ENCODE measurements at places on chromosomes 13 and 19. TPM values are rescaled to one million over a fixed set of nuclear protein-coding genes. Genes with fewer than 3 reads are reported as not detected.

- ATAC-seq: peak; percentile 38
Measured at GRCh38 chr19:13652810-13653590, 111.3 kb upstream of the MRI1 start.

DNA sequence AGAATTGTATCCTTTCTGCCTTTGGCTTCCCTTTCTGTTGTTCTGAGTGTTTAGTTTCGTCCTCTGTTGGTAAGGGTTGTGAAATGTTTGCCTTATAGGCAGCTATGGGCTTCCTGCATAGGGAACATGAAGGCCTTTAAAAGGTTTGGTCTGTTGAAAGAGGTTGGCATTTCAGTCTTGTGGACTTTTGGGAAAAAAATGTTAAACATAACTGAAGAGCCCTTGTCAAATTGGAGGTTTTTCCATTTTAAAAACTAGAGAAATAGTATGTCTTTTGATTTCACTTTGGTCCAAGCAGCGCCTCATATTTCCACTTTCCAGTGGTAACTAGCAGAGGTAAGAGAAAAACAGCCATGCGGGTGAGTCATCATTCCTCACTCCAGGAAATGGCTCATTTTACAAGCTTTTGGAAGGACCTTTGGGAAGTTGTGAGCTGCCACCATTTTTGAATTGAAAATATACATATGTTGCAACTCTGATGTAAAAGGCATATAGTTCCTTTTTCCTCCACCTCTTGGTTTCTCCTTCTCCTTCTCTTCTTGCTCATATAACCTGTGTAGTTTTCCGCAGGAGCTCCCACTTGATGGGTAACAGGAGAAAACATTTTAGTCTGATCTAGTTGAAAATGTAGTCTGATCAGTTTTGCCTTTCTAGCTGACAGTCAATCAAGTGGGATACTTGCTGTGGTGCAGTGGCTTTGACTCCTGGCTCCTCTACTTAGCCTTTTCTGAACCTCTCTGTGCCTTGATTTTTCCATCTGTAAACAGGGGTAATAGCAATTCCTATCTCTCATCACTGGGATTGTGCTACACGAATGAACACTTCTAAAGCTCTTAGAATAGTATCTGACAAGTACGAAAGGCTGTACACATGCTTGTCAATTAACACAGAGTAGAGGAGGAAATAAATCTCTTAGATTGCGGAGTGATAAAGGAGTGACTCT is 23.0 kb downstream of the GPC6 start:
- no peak for ATAC-seq

GRCh38 chr19:16571822-16572331 is 338 bp downstream of the SLC35E1 start:
- ATAC-seq: peak; percentile 43

DNA sequence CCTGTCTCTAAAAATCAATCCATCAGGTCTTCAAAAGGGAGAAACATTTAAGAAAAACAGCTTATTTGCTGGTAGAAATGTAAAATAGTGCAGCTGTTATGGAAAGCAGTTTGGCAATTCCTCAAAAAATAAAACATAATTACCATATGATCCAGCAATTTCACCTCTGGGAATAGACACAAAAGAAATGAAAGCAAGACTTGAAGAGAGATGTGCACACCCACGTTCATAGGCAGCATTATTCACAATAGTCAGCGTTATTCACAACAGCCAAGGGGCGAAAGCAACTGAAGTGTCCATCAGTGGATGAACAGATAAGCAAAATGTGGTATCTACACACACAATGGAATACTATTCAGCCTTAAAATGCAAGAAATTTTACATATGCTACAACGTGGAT is 45.1 kb upstream of the DOCK9 start:
- ATAC-seq: no peak

GRCh38 chr13:33040090-33040489 is 23.9 kb downstream of the KL start:
- no peak for ATAC-seq

DNA sequence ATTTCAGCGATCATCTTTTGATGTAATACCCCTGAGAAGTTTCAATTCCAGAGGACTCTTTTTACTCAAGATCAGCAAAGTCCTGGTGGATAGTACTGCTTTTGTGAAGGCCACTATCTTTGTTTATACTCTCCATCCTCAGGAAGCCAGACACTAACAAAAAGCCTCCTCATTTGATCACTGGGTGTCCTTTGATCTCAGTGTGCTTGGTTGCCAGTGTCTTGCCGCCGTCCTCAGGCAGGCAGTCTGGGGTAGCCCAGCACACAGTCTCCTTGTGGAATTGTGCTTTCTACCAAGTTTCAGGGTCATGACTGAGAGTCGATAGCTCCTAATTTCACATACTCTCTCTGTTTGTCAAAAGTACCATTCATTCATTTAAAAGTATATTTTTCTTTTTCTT is 762.2 kb downstream of the EFNB2 start:
- ATAC-seq: no peak

- peak; percentile 98 for ATAC-seq
Measured at GRCh38 chr13:28268800-28269223, 130.5 kb downstream of the PAN3 start.

GRCh38 chr19:9953802-9954542 is 17.7 kb upstream of the OLFM2 start:
- no peak for ATAC-seq

- no peak for ATAC-seq
Measured at GRCh38 chr13:52169839-52170238, 10.4 kb upstream of the NEK3 start.

- ATAC-seq: no peak
Measured at GRCh38 chr13:52703482-52703881, 36.1 kb downstream of the CNMD start.

GRCh38 chr19:10283301-10284064 is 3.3 kb upstream of the ICAM4 start:
- no peak for ATAC-seq

- ATAC-seq: peak; percentile 26
Measured at GRCh38 chr13:24261566-24261965, 47.8 kb upstream of the C1QTNF9 start.

- no peak for ATAC-seq
Measured at GRCh38 chr19:35555301-35556005, 8.0 kb downstream of the ATP4A start.

DNA sequence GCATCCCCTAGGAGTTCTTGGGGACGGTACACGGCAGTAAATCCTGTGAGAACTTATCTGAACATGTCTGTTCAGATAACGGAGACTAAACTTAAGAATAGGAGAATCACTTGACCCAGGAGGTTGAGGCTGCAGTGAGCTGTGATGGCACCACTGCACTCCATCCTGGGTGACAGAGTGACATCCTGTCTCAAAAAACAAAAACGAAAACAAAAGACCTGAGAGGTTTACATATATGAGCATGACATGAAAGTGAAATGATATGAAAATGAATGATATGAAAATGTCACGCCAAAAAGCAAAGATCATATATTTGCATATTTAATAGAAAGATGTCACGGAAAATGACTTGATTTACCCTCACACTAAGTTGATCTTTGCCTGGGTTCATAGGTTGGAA is 5.8 kb downstream of the ZNF175 start:
- no peak for ATAC-seq

GRCh38 chr19:41435936-41436673 is 3.6 kb downstream of the DMAC2 start:
- ATAC-seq: no peak

DNA sequence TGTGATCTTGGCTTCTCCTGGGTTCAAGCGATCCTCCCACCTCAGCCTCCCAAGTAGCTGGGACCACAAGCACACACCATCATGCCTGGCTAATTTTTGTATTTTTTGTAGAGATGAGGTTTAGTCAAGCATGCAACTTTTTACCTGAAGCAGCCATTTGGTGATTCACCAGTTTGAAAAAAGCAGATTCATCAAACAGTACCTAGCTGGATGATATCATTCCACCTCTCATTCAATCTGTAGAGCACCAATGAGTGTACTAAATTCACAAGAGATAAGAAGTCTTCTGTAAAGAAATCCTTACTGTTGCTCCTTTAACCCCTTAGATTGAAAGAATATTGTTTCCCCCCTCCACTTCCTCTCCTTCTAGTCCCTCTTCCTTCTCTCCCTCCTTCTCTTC is 261.1 kb upstream of the RFC3 start:
- ATAC-seq: peak; percentile 66

- ATAC-seq: no peak
Measured at GRCh38 chr19:57302727-57303401, 17.4 kb upstream of the ZNF543 start.

- ATAC-seq: no peak
Measured at GRCh38 chr13:25186187-25186586, 14.1 kb upstream of the AMER2 start.

- no peak for ATAC-seq
Measured at GRCh38 chr13:99577934-99578917, 77.0 kb downstream of the TM9SF2 start.

GRCh38 chr13:100483841-100484381 is 104.7 kb downstream of the GGACT start:
- ATAC-seq: no peak

DNA sequence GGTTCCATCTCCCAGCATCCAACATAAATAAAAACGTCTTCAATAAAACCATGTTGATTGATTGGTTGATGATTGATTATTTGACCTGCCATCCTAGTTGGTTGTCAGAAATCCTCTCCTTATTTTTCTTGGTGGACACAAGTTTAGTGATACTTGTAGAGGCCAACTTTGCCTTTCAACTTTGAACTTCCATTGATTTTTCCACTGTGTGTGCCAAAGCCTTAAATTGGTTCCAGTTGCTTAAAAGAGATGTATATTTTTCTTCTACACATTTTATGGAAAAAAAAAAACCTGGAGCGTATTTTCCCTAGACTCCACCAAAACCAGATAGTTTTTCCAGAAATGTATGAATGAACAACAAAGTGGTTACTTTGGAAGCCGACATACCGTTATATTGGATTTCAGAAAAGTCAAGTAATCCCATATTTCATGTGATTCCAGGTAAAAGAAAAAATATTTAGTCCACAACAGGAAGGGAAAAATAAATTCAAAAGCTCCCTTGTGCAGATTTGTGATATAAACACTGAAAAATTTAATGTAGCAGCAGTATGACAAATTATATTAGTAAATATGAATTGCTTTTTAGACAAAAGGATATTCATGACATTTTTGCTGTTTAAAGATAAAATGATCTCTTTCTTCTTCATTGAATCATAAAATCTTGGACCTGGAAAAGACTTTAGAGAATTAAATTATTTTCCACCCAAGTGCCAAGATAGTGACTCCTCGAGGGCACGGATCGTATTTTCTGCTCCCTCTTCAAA is 85.2 kb downstream of the MBNL2 start:
- ATAC-seq: no peak

GRCh38 chr13:44352671-44353070 is 21.0 kb upstream of the SERP2 start:
- ATAC-seq: no peak

- no peak for ATAC-seq
Measured at GRCh38 chr13:20415694-20416107, 110.0 kb downstream of the CRYL1 start.

- no peak for ATAC-seq
Measured at GRCh38 chr13:41268764-41269163, 5.4 kb upstream of the MTRF1 start.

DNA sequence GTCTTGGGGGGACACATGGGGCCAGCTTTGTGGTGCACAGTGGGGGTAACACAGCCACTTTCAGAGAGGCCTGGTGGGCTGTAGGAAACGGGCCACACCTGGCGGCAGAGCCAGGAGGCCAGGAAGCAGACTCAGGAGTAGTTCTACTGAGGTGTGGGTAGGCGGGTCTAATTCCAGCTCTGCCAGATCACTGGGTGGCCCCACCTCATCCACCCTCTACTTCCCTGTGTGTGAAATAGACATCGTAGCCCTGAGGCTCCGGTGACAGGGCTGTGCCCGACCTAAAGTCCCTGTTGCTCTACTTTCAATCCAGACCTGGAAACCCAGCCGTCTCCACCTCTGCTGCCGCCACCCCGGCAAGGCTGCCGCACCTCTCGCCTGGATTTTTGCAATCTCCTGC is 4.0 kb downstream of the NKPD1 start:
- ATAC-seq: no peak

GRCh38 chr19:50535672-50536187 is 22.0 kb upstream of the ASPDH start:
- no peak for ATAC-seq

DNA sequence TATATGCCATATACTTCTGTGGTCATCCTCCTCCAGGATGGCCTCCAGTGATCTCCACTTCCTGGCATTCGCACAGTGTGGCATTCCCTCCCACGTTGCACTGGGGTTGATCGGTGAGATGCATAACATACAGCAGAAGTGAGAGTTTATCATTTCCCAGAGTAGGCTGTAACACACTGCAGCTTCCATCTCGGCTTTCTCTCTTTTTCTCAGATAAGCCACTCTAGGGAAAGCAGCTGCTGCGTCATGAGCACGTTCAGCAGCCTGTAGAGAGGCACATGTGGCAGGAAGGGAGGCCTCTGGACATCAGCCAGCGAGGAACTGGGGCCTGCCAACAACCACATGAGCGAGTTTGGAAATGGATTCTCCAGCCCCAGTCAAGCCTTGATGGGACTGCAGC is 807.1 kb downstream of the DIAPH3 start:
- no peak for ATAC-seq

DNA sequence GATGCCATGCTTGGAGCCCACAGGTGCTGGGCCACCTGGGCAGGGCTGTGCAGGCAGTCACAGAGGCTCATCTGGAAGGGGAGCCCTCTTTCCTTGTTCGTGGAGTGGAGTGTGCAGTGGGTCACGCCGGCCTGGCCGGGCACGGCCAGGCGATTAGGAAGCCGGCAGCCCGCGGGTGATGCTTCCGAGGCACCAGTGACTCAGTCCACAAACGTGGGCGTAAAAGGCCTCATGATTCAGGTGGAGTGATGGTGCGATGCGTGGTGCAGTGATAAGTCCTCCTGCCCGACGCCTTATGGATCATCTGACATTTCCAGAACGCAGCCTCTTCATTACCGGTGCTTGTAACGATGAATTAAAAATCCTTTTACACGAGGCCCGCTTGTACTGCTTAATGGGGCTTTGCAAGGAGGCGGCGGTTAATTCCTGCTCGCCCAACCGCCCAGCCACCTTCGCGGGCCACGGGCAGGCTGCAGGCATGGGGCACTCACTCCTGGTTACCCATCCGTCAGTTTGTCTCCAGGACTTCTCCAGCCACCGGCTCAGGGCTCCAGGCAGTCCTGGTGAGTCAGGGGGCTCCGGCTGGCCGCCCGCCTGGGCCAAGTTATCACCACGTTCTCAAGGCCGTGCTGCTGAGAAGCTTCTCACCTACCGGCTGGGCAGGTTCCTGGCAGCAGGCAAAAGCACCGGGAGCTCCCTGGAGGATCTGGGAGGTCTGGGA is 172.4 kb downstream of the KDM4B start:
- ATAC-seq: no peak

The ARRDC5 gene
- 0.19 TPM for total RNA-seq

The ENOX1 gene
- total RNA-seq: not detected

The CRLF1 gene
- not detected for total RNA-seq

The IGLON5 gene
- 0.09 TPM for total RNA-seq

The ZNF667 gene
- not detected for total RNA-seq

The NCCRP1 gene
- not detected for total RNA-seq

The C1QTNF9B gene
- not detected for total RNA-seq

The SLC5A5 gene
- 1.4 TPM for total RNA-seq

The ZNF616 gene
- 11.6 TPM for total RNA-seq

The SULT2A1 gene
- not detected for total RNA-seq

The GET3 gene
- total RNA-seq: 37.7 TPM

Data from activated T-helper 17 cell treated with anti-CD3 and anti-CD28 coated beads, Interleukin-2, amount 50 U/mL, for 72 hours (primary cell).